ENCODE measurements at places on chromosomes 11 and 22.

DNA sequence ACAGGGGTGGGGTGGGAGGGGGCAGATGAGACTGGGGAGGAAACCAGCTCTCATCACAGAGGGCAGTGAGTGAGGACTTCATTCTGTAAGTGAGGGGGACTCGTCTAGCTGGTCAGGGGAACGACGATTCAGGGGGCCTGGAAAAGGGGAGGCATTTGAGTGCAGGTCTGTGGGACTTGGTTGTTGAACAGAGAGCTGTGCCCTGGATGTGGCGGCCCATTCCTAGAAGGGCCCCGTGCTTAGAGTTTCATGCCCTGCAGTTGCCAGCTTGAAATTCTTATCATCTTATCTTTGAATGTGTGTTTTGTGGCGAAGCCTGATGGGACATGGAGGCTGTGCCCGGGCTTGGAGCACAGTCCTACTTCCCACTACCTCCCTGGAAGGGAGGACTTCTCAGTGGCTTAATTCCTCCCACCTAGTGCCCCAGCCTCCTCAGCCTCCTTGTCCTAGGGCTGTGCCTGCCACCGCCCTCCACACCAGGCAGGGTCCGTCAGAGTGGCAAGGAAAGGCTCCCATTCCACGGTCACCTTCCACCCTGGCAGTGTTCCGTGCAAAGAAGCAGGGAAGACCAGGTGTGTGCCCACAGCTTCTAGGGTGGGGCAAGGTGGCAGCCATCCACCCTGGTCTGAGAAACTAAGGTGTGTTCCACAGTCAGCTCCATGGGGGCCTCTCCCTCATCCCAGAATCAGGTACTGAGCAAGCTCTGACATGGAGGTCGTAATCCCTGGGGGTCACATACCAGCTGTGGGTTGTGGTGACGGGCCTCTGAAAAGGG, 59.7 kb upstream of the LMO1 start:
- DNase-seq, result no peak

DNA sequence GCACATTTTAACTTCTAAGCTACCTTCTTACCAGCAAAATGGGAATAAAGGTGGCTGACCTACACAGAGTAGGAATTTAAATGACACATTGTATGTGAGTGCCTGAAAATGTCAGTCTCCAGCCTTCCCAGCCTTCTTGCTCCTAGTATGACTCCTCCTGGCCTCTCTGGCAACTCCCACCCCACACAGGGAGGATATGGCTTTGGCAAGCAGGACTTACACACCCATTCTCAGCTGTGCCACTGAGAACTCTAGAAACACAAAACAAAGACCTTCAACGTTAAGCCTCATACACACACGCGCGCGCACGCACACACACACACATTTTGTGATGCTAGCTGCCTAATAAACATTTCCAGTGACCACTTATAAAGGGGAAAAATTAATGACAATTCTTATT, 65.8 kb downstream of the PACSIN2 start:
- DNase-seq, result no peak

- no peak for DNase-seq
Observed at GRCh38 chr11:70522593-70523311, 124.4 kb downstream of the CTTN start.

- no peak for DNase-seq
Observed at GRCh38 chr11:33125611-33126010, 35.7 kb downstream of the CSTF3 start.

- no peak for DNase-seq
Observed at GRCh38 chr11:78573271-78573670, 1.4 kb downstream of the NARS2 start.
